ENCODE measurements at places on chromosomes 6 and 20. TPM values are rescaled to one million over a fixed set of nuclear protein-coding genes. Genes with fewer than 3 reads are reported as not detected.
A peak's percentile ranks its signal among the peaks of the same experiment; 100 is the strongest.

- no peak for DNase-seq
Observed at GRCh38 chr6:96675597-96675996, 112.7 kb downstream of the FHL5 start.

- no peak for DNase-seq
Observed at GRCh38 chr20:10639737-10640556, 33.9 kb downstream of the JAG1 start.

GRCh38 chr6:106397431-106397830, 36.9 kb downstream of the CRYBG1 start:
- DNase-seq, result no peak

- DNase-seq, result no peak
Observed at GRCh38 chr6:142848156-142848555, 96.8 kb downstream of the HIVEP2 start.

- DNase-seq, result no peak
Observed at GRCh38 chr6:3019065-3019464, 19.4 kb downstream of the NQO2 start.

- DNase-seq, result no peak
Observed at GRCh38 chr6:132425176-132425575, 23.9 kb upstream of the MOXD1 start.

GRCh38 chr6:3561725-3562124, 104.9 kb upstream of the SLC22A23 start:
- DNase-seq, result no peak

DNA sequence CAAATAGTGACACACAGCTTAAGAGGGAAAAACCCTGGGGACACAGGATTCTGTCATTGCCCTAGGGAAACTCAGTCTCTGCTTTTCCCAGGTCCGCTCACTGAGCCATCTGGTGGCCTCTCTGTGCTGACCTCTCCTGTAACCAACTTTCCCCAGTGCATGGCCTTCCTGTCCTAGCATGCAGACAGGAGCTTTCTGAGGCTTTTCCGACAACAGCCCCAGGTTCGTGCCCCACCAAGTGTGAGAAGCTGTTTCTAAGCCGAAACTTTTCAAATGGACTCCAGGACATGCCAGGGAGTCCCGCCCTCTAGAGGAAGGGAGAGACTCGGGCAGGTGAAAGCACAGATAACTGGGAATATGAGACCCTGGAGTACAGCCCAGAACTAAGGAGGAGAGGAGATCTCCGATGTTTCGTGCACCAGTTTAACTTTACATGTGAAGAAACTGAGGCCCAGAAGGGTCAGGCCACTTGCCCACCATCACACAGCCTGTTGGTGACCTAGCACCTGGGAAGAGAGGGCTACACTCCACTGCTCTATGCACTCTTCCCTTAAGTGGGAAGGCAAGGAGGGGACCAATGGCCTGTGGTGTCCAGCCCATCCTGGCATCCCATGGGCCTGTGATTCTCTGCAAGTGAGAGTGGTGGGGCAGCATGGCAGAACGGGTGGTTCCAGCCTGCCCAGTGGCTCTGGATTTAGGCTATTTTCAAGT, 46.2 kb downstream of the RPP40 start:
- no peak for DNase-seq

GRCh38 chr6:82766476-82766875, 299.2 kb downstream of the UBE3D start:
- no peak for DNase-seq

DNA sequence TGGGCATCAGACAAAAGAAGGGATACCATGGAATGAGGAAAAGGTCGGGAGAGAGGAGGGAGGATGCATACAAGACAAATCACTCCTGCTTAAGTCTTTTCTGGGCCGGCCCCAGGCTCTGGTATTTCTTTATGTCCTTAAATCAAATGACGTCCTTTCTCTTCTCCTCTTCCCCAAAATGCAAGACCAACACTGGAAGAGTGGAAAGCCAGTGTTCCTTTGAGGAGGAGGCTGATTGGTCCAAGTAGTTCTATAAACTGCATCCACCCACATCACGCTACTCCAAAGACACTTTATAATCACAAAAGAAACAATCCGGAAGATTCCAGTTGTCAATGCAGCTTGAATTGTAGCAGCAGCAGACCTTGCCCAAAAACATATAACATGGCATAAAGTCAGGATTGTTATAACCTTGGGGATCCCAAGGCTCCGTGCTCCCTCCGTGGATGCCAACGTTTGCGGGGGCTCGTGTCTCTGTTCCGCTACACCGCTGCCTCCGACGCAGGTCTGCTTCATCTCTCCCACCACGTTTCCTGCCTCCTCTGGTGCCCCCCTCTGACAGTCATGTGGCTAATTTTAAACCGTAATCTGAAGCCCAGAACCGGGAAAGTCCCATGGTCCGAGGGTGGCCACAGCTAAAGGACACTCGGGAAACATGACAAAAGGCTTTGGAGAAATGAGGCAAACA, 47.1 kb downstream of the MCUR1 start:
- DNase-seq, result peak; percentile 44

DNA sequence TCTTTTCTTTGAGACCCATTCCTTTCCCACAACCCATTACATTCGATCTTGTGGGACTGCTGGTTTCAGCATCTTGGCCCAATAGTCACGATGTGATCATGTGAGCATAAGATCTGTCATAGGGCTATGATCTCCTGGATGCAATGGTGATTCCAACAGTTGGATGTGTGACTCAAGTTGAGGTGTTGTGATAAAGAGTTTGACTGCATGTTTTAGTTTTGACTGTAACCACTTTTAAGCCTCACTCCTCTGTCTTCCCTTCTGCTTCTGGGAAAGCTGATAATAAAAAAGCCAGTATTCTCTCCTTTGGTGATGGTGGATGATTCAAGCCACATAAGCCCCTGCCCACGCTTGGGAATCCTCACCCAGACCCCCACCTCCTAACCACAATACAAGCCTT, 117.0 kb upstream of the ASCC3 start:
- no peak for DNase-seq

DNA sequence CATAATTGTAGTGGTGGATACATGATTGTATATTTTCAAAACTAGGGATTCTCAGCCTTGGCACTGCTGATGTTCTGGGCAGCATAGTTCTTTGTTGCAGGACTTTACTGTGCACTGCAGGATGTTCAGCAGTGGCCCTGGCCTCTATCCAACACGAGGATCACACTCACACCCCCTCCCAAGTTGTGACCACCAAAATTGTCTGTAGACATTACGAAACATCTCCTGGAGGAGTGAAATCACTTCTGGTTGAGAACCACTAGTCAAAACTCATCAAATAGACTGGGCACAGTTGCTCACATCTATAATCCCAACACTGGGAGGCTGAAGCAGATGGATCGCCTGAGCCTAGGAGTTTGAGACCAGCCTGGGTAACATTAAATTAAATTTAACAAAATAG, 123.1 kb upstream of the CDYL start:
- no peak for DNase-seq

GRCh38 chr6:145544514-145544913, 190.8 kb downstream of the EPM2A start:
- DNase-seq, result no peak

The PLCG1 gene
- total RNA-seq, result 58.0 TPM

The EMILIN3 gene
- total RNA-seq, result 0.47 TPM

The ELOVL2 gene
- total RNA-seq, result 0.14 TPM

The SLC17A1 gene
- total RNA-seq, result not detected

Measured in left colon (tissue), 2 donors.